ENCODE measurements at places on chromosomes 2 and 18. TPM values are rescaled to one million over a fixed set of nuclear protein-coding genes. Genes with fewer than 3 reads are reported as not detected.
A peak's percentile ranks its signal among the peaks of the same experiment; 100 is the strongest.

DNA sequence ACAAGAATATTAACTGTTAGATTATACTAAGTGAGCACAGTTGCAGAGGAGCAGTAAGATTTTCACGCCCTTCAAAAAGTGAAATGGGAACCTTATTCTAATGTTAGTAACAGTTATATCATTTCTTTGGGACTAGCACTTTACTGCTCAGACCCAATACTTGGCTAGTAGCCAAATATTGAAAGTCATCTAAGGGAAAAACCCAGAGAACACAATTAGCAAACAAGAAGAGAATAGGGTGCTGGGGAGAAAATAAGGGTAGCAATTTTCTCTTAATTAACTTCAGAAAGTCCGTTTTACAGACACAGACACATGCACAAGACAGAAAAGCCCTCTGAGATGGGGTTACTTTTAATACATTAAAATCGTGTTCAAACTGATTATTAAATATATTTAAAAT, 71.8 kb downstream of the ID2 start:
- H3K27ac ChIP-seq = no peak overlapping the region
- DNase-seq = no peak
- H3K27me3 ChIP-seq = no peaks in the 10 kb centered on the region

- H3K36me3 ChIP-seq = no peaks in the 10 kb centered on the region
- peaks cover under 1% of the 10 kb centered on the region for H3K4me1 ChIP-seq
- H3K27ac ChIP-seq = no peak overlapping the region
- H3K4me3 ChIP-seq = no peak overlapping the region
Measured at GRCh38 chr2:235449568-235449967, 44.3 kb upstream of the AGAP1 start.

DNA sequence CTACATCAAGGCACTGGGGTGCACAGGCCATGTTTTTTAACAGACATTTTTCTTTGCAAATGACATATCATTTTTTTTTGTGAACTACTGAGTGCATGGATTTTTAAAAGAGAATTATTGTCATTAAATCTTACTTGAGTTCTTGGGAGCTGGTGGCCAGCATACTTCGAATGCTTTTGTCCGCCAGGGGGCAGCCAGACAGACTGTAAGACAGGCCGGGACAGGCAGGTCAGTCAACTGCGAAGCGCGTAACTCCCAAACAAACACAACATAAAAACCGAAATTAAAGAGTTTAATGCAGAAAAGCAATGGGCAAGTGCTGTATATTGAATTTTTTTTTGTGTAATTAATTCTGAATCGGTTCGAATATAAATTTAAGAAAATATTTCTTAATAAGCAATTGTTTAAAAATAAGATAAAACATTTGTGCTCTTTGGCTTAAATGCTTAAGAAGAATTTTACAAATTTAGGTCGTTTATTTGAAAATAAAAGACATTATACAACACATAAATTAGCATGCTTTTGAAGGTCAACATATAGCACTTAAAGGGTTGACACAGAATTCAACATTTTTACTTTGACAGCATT, 142.2 kb upstream of the PXDN start:
- no peak overlapping the region for H3K27ac ChIP-seq
- no peak overlapping the region for H3K4me3 ChIP-seq
- peaks cover 10% of the 10 kb centered on the region for H3K4me1 ChIP-seq

Gene DAPL1
- total RNA-seq = not detected

Gene ALPG
- total RNA-seq = not detected

Gene CNTNAP5
- total RNA-seq = not detected

GRCh38 chr2:85273738-85274731, 53.8 kb downstream of the TGOLN2 start:
- H3K36me3 ChIP-seq = no peaks in the 10 kb centered on the region
- no peaks in the 10 kb centered on the region for H3K27me3 ChIP-seq
- H3K27ac ChIP-seq = no peak overlapping the region
- H3K4me3 ChIP-seq = no peak overlapping the region
- peak; percentile 94 for DNase-seq
- peaks cover 7% of the 10 kb centered on the region for H3K4me1 ChIP-seq

DNA sequence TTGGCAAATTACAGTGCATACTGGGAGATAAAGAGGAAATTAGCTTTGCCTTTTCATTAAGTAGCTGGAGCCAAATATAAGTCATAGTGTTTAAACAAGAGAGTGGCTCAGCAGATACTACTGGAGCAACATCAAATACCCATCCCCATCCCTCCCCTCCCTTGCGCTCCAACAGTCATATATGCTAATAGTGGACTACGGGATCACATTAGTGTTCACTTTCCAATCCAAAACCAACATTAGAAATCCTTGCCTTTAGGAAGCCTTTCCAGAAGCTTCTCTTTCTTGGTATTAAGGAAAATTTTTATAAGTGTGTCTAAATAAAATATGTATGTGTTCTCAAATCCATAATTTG, 1669.3 kb downstream of the SUCLG1 start:
- H3K27me3 ChIP-seq = no peaks in the 10 kb centered on the region
- H3K36me3 ChIP-seq = no peaks in the 10 kb centered on the region
- no peak for DNase-seq
- H3K4me1 ChIP-seq = no peaks in the 10 kb centered on the region
- no peak overlapping the region for H3K4me3 ChIP-seq
- H3K27ac ChIP-seq = no peak overlapping the region

- no peak overlapping the region for H3K27ac ChIP-seq
- no peaks in the 10 kb centered on the region for H3K27me3 ChIP-seq
- H3K4me1 ChIP-seq = peaks cover under 1% of the 10 kb centered on the region
- no peak overlapping the region for H3K4me3 ChIP-seq
- DNase-seq = no peak
Measured at GRCh38 chr2:44335806-44336538, 25.3 kb downstream of the PREPL start.

GRCh38 chr2:71781695-71782228, 328.4 kb downstream of the DYSF start:
- peaks cover 19% of the 10 kb centered on the region for H3K4me1 ChIP-seq
- H3K27ac ChIP-seq = no peak overlapping the region
- no peak overlapping the region for H3K4me3 ChIP-seq
- H3K36me3 ChIP-seq = no peaks in the 10 kb centered on the region
- DNase-seq = no peak

Gene SERPINB11
- not detected for total RNA-seq
